ENCODE measurements at places on chromosomes 16 and 17.

DNA sequence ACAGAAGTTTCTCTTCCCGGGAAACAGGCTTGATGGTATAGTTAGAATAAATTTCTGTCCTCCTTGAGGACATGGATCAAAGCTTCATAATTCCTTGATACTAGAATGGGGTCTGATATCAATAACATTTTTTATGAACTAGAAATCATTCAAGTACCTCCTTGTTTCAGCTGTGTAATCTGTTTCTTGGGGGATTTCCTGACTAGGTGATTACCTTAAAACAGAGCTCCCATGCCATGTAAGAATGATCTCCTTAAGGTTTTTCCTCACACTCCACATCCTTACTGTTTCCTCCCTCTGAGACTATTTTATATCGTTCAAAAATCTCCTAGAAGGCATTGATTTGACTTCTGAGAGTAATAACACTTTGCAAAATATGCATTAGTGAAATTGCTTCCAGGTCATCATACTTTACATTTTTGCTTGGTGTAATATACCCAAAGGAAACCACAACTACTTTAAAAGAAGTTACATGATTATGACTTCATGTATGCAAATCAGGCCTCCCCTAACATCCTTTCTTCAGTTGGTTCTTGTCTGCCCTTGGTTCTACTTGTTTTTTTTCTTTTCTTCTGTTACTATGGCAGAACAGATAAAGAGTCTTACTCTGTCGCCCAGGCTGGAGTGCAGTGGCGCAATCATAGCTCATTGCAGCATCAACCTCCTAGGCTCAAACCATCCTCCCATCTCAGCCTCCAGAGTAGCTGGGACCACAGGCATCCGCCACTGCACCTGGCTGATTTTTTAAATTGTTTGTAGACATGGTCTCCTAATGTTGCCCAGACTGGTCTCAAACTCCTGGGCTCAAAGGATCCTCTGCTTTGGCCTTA is 388.8 kb downstream of the ZFHX3 start:
- peak; percentile 66 for DNase-seq

DNA sequence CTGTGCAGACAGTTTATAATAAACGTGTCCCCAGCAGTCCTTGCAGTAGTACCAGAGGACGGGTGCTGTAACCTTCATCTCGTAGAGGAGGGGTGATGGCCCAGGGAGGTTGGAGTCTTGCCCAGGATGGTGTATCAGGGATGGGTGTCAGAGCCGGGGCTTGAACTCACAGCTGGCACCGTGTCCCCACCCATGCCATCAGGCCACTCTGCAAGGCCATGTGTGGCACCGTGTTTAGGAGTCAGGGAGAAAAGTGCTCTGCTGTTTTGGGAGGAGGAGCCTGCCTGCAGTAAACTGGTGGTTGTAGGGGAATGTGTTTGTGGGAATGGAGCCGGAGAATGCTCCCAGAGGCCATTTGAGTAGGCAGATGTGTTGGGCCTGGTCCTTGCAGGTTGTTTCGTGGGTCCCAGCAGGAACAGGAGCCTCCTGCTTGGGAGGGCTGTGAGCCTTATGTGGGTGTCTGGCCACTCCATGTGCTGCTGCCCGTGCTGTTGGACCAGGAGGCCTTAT is 1.7 kb downstream of the ADORA2B start:
- DNase-seq, result peak; percentile 46

DNA sequence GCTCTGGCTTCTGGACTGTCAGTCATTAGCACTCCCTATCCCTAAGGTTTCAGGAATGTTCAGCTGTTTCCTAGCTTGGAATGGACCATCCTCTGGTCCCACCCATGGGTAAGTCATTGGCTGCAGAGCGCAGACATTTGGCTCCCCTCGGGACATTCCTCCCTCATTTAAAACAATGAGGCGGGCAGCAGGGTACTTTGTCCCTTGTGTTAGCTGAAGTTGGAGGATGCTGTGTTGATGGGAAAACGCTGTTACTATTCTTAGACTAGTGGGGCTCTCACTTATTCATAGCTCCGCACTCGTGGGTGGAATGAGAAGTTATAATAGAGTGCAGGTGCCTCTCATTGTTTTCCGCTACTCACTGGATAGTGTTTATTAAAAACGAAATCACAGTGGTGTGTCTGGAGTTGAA is 673.8 kb downstream of the WWOX start:
- no peak for DNase-seq

DNA sequence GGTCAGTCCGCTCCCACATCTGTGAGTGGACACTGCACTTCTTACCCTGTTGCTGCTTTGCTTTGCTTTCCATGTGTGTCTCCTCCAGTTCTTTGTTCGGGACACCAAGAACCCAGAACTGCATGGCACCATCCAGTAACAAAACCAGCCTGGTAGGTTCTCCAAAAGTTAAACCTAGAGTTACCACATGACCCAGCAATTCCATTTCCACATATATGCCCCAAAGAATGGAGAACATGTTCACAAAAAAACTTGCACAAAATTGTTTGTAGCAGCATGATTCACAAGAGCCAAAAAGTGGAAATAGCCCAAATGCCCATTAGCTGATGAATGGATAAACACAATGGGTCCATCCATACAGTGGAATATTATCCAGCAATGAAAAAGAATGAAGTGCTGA is 10.3 kb upstream of the CCL22 start:
- no peak for DNase-seq

- DNase-seq, result no peak
These were observed 57.2 kb downstream of the TBC1D16 start for GRCh38 chr17:79978548-79978855.

GRCh38 chr17:44966348-44967025 is 1.6 kb downstream of the C1QL1 start:
- DNase-seq, result no peak

GRCh38 chr16:50467943-50468748 is 80.0 kb upstream of the NKD1 start:
- peak; percentile 30 for DNase-seq

- peak; percentile 40 for DNase-seq
These were observed 584 bp downstream of the TCAP start for GRCh38 chr17:39665642-39666224.

DNA sequence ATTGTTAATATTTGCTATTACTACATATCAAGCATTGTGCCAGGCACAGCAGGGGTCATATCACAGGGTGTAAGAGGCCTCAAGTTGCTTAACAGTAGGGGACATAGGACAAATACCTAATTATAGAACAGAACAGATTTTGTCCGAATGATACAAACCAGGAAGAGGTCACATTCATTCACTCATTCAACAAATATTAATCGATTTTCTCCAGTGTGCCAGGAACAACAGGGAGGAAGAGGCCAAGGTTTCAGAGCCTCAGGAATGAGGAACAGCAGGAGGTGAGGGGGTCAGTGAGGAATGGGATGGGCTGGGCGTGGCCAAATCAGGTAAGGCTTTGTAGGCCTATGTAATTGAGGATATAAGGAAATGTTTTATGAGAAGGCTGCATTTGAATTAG is 11.2 kb upstream of the CHST4 start:
- DNase-seq, result no peak

DNA sequence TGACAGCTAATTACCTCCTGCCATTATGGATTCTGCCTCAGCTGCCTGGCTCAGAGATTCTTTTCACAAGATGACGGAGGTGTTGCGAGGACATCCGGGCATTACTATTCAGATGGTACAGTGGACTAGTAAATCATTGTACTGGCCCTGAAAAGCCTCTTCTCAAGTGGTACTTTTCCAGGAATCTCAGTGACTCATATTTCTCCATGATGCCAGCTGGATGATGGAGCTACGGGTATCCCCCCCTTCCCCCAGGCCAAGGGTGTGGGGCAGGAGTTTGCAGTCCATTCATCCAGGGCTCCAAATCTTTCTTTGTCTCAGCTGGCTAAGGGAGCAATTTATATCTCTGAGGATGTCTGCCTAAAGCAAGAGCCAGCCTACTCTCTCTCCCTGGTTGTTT is 107.7 kb upstream of the GPR139 start:
- DNase-seq, result no peak
